ENCODE measurements at places on chromosomes 11 and 22. TPM values are rescaled to one million over a fixed set of nuclear protein-coding genes. Genes with fewer than 3 reads are reported as not detected.

Gene USH1C
- total RNA-seq = 1.2 TPM

Gene FIBP
- total RNA-seq = 45.4 TPM

Gene ANO9
- 0.37 TPM for total RNA-seq

Gene OR51B4
- not detected for total RNA-seq

Gene MS4A3
- total RNA-seq = 0.08 TPM

Gene PAK1
- 9.4 TPM for total RNA-seq

Gene IL18
- 3.8 TPM for total RNA-seq

Gene KRTAP5-1
- not detected for total RNA-seq

Gene MMP13
- total RNA-seq = not detected

Gene MS4A12
- total RNA-seq = not detected

Gene BIK
- total RNA-seq = not detected

DNA sequence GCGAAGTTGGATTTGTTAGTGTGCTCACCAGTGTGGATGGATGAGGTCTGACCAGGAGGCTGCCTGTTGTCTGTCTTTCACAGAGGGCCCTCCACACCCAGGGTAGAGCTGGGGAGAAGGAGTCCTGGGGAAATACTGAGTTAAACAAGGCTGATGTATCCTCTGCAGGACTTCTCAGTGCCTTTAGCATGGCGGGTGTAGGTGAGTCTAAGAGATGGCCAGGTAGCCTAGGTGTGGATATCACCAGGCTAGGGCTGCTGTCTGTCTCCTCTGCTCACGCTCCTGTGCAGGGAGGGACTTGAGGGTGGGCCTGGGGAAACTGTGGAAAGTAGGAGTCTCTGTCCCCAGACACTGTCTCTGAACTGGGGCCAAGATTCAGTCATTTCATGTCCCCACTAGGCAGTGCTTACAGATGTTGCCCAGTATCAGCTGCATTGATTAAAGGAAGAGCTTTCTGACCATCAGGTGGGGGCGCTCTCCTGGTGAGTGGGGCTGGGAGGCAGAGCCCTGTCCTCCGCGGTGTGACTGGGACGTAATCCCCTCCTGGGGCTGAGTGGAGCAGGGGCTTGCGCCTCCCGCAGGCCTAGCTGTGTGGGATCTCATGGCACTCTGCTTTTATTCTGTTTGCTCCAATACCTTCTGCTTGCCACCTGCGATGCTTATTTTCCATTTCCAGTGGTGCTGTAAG lies 35.5 kb upstream of the CCDC188 start:
- DNase-seq = no peak

- DNase-seq = no peak
These were observed 54.2 kb downstream of the LGR4 start for GRCh38 chr11:27418356-27418755.

DNA sequence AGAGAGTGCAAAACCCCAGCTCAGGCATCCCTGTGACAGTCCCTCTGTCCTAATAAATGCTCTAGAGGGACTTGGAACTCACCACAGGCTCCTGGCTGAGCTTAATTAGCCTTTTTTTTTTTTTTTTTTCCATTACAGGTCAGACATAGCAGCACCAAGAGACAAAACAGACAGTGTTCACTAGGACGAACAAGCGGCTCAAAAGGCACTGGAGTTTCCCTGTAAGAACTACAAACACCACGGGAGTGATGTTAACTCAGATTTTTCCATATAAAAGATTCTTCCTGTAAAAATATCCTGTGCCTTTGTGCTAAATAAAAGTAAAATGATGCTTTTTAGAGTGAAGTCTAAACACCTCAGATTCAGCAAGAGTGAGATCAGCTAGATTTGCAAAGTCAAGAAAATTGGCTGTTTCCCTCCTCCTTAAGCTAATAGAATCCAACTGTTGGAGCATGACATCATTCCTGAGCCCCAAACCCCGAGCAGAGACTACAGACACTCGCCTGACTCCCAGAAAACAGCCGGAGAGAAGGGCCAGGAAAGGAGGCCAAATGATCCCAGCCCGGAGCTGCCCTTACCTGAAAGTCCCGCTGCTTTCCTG lies 101.0 kb upstream of the AKIP1 start:
- no peak for DNase-seq

- DNase-seq = no peak
These were observed 80.7 kb upstream of the GRAMD1B start for GRCh38 chr11:123349382-123349781.

- DNase-seq = no peak
These were observed 11.8 kb downstream of the TIGD3 start for GRCh38 chr11:65366340-65366773.

DNA sequence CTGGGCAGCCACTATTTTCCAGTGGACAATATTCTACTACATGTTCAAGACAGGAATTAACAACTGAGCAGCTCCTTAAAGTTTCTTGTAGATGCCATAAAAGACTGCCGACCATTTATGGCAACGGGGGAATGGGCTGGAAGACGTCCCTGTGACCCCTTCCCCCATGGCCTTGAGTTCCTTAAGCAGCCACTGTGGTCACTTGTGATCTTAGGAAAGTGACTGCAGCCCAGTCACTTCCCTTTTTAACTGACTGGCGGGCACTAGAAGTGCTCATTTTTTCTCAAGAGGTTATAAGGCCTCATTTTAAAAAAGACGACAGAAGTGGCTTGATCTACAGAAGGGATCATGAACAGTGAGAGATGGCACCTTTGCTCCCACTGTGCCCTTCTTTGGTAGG lies 153.2 kb upstream of the NARS2 start:
- DNase-seq = no peak

- no peak for DNase-seq
These were observed 11.7 kb upstream of the SOX10 start for GRCh38 chr22:37996079-37996478.

DNA sequence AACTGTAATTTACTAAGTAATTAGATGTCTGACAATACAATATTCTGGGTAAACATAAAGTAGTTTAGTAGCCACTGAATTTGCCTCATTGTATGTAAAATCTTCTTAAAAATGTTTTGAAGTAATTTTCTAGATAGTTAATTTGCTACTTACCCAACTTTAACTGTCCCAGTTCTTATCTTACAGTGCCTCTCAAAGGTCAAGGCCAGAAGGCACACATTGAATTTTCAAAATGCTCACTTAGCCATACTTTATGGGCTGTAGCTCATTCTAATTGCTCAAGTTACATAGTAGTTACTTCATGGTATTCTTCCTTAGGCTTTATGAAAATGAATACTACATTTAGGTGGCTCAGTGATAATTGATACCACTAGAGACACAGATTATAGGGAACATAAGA lies 666.6 kb downstream of the CNTN5 start:
- DNase-seq = no peak

DNA sequence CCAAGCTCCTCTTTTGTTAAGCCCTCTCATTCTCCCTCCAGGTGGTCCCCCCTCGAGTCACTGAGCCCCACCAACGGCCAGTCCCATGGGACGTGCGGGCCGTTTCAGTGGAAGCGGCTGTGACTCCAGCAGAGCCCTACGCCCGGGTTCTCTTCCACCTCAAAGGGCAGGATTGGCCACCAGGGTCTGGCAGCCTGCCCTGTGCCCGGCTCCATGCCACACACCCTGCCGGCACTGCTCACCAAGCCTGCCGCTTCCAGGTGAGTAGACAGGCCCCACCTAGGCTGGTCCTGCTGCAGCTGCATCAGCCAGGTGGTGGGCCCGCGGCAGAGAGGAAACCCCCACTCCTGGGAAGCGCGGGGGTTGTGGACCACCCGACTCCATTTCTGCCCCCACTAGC lies 3.3 kb downstream of the TMEM132A start:
- DNase-seq = no peak

DNA sequence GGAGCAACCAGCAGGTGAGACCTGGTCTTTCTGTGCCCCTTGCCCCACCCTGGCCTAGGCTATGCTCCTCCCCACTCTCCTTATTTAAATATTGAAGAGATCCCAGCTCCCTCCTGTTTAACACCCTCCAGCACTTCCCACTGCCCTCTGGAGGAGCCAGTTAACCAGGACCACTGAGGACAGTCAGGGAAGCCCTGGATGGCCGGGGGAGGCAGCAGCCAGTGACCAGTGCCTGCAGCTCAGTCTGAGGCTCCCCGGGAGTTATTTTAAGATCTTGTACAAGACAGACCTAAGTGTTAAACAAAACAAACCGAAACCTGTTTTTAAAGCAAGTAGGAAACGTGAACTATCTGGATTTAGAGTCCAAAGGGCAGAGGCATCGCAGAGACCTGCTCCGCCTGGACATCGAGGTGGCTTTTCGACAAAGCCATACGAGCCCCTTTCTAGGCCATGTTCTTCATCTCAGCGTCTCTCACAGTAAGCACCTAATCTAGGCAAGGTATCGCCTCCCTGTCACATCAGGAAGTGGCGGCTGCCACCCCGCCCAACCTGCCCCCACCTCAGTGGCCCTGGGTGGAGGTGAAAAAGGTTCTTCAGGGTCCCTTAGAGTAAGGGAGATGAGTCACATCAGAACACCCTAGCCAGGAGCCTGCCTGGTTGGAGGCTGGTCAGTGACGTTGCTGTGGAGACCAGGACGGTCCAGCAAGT lies 35.2 kb downstream of the TRMU start:
- DNase-seq = no peak

DNA sequence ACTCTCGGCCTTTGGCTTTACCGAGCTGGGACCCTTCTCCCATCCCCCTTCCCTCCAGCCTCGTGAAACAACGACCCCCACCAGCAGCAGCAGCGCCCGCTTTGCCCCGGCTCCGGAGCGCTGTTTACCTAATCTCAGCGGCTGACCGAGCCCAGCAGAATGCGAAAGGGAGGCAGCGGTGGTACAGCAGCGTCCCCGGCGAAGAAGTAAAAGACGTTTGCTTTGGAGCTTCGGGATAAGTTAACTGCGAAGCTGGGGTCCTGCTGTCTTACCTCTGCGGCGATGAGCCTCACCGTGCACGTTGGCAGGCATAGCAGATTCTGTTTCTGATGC lies 2.0 kb upstream of the LARGE1 start:
- no peak for DNase-seq

DNA sequence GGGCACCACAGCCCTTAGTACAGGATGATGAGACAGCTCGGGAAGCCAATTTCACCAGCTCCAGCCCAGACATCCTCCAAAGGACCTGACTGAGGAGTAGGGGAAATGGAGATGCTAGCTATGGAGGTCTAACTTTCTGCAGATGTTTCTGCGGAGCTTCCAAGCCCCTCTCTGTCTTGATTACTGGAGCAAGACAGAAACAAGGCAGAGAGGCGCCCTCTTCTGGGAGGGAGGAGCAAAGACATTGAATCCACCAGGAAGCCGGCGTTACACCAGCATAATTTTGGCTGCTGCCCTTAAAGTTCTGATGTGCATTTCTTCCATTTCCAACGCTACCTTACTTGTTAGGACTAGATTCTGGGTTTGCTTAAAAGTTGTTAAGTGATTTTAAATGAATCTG lies 107.3 kb upstream of the HSD17B12 start:
- no peak for DNase-seq

DNA sequence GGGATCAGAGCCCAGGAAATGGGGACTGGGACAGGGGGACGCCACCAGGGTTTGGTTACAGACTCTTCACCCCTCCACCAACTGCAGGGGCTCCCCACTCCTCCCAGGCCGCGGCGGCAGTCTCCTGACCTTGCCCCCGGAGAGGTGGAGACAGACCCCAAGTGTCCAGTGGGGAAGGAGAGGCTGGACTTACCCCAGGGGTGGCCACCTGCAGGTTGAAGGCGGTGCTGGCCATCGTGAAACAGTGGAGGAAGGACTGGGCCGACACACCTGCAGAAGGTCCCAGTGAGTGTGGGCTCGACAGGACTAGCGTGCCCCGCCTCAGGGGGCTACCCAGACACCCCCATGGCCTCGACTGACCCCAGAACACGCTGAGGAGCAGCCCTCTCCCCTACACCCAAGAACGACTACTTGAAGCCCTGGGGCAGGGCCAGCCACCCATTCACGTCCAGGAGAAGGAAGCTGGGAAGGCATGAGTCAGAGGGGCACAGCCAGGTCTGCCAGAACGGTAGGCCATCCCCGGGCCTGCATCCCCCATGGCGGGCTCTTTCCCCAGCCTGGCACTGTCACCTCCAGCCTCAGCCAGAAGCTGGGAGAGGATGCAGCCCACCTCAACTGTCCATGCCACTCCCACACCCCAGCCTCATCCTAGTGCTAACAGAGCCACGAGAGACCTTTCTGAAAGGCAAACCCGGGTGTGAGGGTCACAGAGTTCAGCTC lies 2.3 kb downstream of the GATD1 start:
- DNase-seq = no peak

DNA sequence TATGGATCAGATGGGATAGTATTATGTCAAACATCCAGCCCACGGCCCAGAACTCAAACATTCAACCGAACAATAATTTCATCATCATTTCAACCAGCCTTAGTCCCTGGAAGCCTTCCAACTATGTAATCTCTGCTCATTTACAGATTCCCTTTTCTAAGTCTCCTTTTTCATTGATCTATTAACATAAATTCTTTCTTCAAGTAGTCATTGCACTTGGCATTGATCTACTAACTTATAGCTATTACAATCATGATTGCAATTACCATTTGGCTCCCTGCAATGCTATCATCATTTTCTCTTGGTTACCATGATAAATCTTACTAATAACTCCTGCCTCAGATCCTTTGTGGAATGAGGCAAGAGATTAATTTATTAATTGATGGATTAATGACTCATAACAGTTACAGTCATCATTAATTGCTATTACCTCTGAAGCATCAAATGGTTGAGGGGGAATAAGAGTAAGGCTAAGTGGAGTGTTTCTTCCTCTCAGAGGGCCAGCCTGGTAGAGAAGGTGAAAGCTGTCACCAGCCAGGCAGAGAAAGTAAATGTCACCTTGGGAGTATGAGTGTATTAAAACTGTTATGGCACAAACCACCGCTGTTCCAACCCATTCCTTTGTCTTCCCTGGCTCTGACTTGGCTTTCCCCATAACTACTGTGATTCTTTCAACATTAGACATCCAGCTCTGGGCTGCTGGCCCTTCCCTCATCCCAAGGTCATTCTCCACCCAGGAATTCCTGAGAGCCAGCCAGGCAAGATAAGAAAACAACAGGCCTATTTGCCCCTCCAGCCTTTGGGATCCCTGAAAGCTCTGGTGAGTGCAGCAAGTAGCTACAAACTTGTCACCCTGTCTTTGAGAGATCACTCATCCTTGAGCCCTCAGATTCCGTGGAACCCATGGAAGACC lies 174.7 kb downstream of the RRAS2 start:
- no peak for DNase-seq

- DNase-seq = no peak
These were observed 7.5 kb upstream of the WEE1 start for GRCh38 chr11:9565822-9566560.

All from liver (tissue), 10 donors.